ENCODE measurements at places on chromosomes 5 and 9. TPM values are rescaled to one million over a fixed set of nuclear protein-coding genes. Genes with fewer than 3 reads are reported as not detected.

Gene ZNF354C
- total RNA-seq = 0.71 TPM

Gene VCAN
- total RNA-seq = 11.0 TPM

Gene PDCD1LG2
- 0.20 TPM for total RNA-seq

Gene PCDHA6
- not detected for total RNA-seq

Gene SLC2A6
- 21.4 TPM for total RNA-seq

Gene ROR2
- total RNA-seq = 1.6 TPM

Gene FOXI1
- total RNA-seq = not detected

Gene TNFSF15
- 0.08 TPM for total RNA-seq

Gene CCDC112
- 12.9 TPM for total RNA-seq

Gene IL4
- total RNA-seq = not detected

Gene YTHDC2
- total RNA-seq = 7.5 TPM

Gene CCDC192
- not detected for total RNA-seq

Gene EIF4E1B
- total RNA-seq = not detected

Gene PCDHB5
- 1.2 TPM for total RNA-seq

Gene PLEKHG4B
- 1.7 TPM for total RNA-seq

Gene PCDHGA6
- total RNA-seq = 0.24 TPM

Gene GOLGA1
- 10.5 TPM for total RNA-seq

Gene PCYOX1L
- 2.4 TPM for total RNA-seq

All from A549 treated with Mapracorat at 1 μM for 4 hours (cell line).